ENCODE measurements at places on chromosomes 4 and X.

- DNase-seq = no peak
These were observed 23.4 kb downstream of the ACOX3 start for GRCh38 chr4:8417071-8417614.

DNA sequence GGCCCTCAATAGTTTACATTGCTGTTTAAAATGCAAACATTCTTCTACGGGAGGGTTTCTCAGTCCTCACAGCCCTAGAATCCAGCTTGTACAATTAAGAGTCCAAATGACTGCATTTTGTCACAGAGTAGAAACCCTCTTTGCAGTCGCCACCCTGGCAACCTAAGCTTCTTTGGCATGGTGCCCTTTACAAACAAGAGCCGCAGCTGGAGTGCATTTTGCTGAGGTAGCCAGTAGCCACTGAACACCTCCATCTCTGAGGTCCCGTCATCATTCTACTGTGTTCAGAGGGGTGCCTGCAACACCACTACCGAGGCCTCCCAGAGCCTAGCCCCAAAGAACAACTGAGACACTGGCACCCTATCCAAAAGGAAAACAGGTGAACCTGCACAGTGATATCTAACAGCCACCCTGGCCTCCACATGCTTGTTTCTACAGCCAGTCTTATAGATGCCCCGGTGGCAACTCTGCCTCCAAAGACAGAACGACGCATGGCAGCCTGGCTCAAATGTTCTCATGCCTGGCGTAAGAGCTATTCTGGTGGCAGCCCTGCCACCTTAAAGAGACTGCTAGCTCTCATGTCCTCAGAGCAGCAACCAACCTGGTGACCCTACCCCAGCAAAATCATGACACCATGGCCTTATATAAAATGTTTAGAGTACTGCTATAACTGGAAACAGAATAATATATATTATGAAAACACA is 801.9 kb downstream of the TECRL start:
- no peak for DNase-seq

DNA sequence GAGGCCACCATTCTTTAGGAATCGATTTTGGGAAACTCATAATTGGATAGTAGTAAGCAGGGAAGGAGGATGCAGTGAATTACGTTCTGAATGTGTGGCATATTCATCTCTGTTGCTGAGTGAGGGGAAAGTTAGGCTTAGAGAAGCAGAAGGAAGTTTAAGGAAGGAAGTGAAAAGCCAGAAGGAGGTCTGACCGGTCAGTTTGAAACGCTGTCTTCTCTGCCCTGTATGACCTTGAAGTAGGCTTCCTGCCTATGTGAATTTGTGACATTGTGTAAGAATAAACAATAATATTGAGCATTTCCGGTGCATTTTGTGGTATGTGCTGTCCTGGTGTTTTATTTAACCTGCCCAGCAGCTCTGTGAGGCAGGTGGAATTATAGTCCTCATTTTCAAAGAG is 67.3 kb downstream of the PDLIM5 start:
- DNase-seq = no peak

DNA sequence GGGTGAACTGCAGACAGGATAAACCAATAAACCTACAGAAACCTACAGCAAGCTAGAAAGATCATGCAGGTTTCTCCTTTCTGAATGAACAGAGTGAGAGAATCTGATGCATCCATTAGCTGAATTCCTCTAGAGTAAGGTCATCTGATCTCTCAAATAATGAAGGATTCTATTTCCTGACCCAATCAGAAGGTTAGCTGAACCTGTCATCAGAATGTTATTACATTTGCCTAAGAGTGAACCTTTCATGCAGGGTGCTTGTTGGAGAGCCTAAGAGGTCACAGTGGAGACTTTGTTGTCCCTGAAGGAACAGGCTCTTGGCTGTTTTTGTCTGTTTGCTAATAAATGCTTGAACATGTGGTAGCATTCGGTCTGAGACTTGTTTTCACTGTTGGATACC is 24.0 kb downstream of the MEPE start:
- DNase-seq = no peak

DNA sequence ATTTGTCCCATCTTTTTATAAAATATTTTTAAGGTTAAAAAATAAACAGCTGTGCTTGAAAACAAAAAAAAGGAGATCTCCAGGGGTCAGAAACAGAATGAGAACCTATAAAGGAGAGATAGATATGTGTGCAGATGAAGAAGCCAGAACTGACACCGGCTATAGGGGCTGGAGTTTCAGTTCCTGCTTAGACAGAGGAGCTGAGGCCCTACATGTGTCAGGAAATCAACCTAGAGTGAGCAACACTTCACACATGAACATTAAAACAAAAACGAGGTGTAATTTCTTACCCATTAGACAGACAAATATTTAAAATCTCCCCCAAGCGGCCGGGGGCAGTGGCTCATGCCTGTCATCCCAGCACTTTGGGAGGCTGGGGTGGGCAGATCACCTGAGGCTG is 17.8 kb upstream of the HUWE1 start:
- DNase-seq = no peak

DNA sequence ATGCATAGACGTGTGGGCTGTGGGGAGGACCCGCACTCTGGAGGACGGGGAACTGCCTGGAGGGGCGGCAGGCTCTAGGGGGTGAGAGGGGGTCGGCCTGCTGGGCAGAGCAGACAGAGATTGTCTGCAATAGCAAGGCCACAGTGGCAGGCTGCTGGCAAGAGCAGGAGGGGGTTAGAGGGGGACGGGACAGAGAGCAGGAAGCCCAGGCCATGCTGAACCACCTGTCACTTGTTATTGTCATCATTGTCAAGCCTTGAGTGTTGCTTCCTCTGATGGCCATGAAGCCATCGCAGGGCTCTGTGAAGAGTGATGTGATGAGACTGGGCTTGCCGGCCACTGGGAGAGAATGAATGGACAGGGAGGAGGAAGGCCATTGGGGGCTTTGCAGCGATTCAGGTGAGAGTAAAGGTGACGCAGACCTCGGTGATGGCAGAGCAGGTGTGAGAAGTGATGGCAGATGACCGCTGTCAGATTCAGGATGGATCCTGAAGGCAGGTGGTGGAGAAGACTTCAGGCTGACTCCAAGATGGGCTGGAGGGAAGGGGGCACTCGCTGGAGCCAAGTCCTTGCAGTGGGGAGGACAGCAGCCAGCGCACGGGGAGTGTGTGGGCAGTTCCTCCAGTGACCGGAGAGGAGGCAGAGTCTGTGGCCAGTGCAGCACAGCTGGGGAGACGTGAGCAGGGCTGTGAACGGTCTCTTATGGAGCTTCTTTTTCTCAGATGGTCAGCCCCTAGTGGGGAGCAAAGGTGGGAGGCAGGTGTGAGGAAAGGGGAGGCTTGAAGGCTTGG is 43.6 kb downstream of the HTT-AS start:
- no peak for DNase-seq

DNA sequence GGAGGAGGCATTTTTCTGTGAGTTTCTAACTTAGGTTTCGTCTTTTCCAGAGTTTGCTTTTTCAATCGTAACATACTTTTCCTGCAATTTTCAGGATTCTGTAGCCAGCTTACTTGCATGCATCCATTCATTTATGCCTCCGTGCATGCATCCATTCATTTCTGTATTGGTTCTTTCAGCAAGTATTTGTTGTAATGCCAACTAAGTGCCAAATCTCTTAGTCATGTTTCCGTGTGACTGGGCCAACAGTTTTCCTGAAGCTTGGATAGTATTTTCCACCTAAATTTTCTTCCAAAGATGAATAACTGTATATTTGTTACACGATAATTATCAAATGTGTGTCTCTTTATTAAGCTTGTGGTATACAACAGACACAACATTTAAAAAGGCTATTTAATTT is 41.5 kb downstream of the CBLL2 start:
- DNase-seq = no peak

DNA sequence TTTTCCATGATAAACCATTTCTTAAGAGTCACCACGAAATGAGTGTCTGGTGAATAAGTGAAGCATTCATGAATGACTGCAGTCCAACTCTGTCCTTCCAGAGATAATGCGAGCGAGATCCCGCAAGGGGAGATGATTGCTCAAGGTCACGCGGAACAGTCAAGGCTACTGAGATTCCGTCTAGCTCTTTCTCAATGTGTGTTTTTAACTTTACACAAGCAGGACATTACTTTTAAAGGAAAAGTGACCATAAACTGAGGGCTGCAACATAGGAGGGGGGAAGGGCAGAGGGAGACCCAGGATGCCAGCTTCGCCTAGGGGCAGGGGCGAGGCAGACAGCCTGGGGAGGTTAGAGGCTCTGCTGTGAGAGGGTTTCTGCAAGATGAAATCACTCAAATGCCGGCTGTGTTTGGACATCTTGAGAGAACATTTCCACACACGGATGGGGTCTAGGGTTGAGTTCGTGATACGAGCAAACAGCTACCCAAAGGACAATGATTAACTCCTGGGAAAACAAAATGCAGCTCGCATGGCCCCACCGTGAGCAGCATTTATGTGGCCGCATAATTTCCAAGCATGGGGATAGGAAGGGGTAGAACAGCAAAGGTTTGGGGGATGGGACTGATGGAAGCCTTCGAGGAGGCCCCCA is 23.8 kb upstream of the CCNQ start:
- DNase-seq = no peak

DNA sequence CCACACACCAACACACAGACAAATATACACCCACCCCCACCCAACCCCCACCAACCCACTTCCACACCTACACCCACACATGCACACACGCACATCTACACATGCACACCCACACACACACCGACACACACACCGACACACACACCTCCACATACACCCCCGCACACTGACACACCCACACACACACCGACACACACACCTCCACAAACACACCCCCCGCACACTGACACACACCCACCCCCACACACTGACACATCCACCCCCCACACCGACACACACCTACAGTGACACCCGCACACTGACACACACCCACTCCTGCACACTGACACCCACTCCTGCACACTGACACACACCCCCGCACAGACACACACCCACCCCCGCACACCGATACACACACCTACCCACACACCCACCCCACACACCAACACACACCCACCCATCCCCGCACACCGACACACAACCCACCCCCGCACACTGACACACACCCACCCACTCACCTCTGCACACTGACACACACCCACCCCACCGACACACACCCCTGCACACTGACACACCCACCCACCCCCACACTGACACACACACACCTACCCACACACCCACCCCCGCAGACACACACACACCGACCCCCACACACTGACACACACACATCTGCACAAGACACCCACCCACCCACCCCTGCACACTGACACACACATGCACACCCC is 31.1 kb downstream of the FGFRL1 start:
- DNase-seq = no peak

- no peak for DNase-seq
These were observed 412.1 kb downstream of the ADAM29 start for GRCh38 chr4:175330236-175330635.

- no peak for DNase-seq
These were observed 581.5 kb downstream of the STIM2 start for GRCh38 chr4:27442146-27442545.

GRCh38 chr4:63122955-63123354 is 1286.3 kb downstream of the TECRL start:
- DNase-seq = no peak

- DNase-seq = no peak
These were observed 97.1 kb downstream of the TMA16 start for GRCh38 chr4:163591614-163592020.

- DNase-seq = no peak
These were observed 560.4 kb downstream of the GRXCR1 start for GRCh38 chr4:43452948-43453347.

GRCh38 chr4:52852711-52853110 is 9.4 kb upstream of the RASL11B start:
- DNase-seq = no peak

GRCh38 chrX:13427441-13428052 is 107.7 kb upstream of the ATXN3L start:
- no peak for DNase-seq

- no peak for DNase-seq
These were observed 39.1 kb downstream of the PDGFRA start for GRCh38 chr4:54268151-54268550.

- DNase-seq = no peak
These were observed 1639.3 kb downstream of the RPA4 start for GRCh38 chrX:98523026-98523425.

DNA sequence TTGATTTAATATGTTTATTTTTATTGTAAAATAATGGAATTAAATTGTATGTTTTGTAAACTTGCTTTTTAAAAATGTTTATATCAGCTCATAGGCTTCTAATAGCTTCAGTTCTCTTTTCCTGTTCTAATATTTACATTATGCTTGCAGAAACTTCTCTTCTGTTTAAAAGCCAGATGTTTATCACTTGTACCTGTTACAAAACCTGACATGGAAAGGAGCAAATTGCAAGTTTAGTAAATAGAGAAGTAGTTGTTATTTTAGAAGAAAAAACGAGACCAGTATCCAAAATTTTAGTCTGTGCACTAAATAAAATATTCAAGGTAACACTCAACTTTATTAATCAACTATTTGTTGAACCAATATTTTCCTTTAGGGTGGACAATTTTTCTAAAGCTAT is 69.4 kb upstream of the GUCY1A1 start:
- DNase-seq = no peak

GRCh38 chr4:11299016-11299415 is 129.7 kb downstream of the HS3ST1 start:
- DNase-seq = no peak

GRCh38 chrX:105647749-105648148 is 174.6 kb upstream of the NRK start:
- DNase-seq = no peak

DNA sequence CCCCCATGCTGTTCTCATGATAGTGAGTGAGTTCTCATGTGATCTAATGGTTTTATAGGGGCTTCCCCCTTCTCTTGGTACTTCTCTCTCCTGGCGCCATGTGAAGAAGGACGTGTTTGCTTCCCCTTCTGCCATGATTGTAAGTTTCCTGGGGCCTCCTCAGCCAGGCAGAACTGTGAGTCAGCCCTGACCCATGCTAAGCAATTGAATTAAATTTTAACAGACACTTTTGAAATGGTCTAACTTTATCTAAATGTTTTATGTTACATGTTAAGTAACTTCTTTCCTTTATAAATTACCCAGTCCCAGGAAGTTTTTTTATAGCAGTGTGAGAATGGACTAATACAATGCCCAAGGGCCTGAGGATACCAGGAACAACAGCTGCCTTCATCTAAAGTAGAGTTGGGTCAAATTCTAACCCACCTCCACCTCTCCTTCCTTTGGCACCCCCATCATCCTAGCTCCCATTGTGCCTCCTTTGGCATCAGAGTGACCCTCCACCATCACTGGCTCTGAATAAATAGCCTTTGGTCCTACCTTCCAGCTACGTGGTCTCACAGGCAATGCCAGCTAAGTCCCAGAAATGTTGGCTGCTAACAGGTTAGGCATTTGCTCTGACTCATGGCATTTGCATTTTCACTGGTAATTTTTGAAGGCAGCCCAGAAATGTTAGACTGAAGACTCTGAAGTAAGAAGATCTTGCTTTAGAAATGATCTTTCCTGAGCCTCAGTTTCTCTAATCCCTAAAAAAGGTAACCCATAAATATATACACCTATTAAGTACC is 182.1 kb downstream of the MOSPD2 start:
- no peak for DNase-seq

GRCh38 chr4:18777190-18777930 is 755.8 kb upstream of the LCORL start:
- no peak for DNase-seq

- DNase-seq = no peak
These were observed 412 bp downstream of the SLC10A3 start for GRCh38 chrX:154490021-154490413.
